NCI-H1048 (cell line): ENCODE measurements at places on chromosomes 7 and 10.

GRCh38 chr10:46298477-46299285, 11.9 kb downstream of the ANTXRL start:
- no peak for DNase-seq

GRCh38 chr7:1943326-1943725, 273.2 kb downstream of the ELFN1 start:
- no peak for DNase-seq

GRCh38 chr10:209357-209756, 74.1 kb downstream of the ZMYND11 start:
- no peak for DNase-seq

DNA sequence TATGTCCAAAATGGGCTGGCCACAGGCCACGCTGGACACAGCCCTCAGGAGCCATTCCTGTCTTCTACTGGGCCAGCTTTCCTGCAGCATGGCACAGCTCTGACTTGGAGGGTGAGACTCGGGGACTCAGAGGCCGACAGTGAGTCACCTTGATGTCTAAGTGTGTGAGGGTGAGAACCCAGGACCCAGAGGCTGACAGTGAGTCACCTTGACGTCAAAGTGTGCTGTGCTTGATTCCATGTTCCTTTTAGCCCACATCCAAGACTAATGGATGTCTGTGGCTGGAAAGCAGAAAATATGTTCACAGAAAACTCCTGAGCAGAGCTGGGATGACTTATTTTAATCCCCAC, 6.0 kb upstream of the FAM170B start:
- no peak for DNase-seq

GRCh38 chr10:53909791-53910190, 891.2 kb downstream of the PCDH15 start:
- DNase-seq, result no peak

DNA sequence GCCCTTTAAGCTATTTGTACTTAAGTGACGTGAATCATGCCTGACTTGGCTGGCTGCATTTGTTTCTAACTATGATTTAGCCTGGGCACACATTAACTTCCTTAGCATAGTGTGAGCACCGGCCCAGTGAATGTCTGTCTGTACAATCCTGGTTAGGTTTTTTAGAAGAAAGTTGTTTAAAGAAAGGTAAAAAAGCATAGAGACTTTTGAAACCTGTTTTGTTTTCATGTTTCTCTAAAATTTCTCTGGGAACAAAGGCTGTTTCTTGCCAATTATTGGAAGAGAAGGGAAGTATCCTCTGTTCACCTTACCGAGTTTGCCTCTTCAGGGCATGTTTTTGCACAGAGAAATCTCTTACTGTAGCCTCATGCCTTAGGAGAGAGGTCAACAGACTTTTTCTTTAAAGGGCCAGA, 42.9 kb upstream of the MET start:
- no peak for DNase-seq

DNA sequence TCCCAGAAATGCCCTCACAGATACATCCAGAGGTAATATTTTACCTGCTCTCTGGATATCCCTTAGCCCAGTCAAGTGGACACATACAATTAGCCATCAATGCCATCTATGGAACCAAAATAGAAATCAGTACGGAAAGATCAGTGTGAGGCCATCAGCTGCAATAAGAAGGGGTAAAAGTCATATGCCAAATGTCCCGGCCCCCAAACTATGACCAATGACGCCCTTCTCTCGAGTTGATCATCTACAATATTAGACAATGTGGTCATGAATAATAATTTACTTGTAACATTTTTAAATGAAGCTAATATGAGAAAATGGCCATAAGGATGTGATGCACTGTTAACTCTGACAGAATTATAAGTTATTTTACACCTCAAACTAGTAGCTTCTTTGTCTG, 588.9 kb downstream of the POM121L12 start:
- DNase-seq, result no peak

GRCh38 chr7:70338015-70338414, 739.7 kb downstream of the AUTS2 start:
- DNase-seq, result no peak

DNA sequence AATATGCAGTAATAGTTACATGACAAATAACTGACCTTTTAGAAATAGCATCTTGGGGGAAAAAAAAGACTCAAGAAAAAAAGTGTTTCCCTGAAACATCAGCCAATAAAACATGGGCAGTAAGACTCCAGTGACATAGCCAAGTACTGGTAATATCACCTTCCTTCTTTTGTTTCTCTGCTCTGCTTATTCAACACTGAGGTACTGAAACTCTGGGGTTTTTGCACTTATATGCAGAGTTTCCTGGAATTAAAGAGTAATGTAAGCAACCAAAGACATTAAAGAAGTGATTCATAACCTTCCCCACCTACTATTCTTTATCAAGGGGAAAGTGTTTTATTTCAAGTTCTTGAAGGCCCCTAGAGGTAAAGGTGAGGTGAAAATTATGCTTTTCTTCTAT, 414.5 kb downstream of the GRM8 start:
- no peak for DNase-seq

GRCh38 chr7:26543340-26543739, 251.7 kb downstream of the SNX10 start:
- DNase-seq, result no peak

GRCh38 chr10:122740640-122741039, 41.0 kb upstream of the C10orf120 start:
- DNase-seq, result no peak

DNA sequence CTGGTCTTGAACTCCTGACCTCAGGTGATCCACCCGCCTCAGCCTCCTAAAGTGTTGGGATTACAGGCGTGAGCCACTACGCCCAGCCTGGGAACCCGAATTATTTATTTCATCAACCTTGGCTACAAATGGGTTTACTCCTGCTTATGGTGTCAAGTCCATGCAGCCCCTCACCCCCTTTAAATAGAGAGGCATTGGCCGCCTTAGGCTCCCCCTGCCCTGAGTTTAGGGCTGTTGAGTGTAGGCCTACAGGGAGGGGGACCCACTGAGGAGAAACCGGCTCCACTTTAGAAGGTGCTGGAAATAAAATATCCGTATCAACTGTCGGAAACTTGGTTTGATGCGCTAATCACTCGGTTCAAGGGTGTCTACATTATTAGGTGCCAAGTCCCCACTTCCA, 8.7 kb upstream of the SP8 start:
- no peak for DNase-seq

DNA sequence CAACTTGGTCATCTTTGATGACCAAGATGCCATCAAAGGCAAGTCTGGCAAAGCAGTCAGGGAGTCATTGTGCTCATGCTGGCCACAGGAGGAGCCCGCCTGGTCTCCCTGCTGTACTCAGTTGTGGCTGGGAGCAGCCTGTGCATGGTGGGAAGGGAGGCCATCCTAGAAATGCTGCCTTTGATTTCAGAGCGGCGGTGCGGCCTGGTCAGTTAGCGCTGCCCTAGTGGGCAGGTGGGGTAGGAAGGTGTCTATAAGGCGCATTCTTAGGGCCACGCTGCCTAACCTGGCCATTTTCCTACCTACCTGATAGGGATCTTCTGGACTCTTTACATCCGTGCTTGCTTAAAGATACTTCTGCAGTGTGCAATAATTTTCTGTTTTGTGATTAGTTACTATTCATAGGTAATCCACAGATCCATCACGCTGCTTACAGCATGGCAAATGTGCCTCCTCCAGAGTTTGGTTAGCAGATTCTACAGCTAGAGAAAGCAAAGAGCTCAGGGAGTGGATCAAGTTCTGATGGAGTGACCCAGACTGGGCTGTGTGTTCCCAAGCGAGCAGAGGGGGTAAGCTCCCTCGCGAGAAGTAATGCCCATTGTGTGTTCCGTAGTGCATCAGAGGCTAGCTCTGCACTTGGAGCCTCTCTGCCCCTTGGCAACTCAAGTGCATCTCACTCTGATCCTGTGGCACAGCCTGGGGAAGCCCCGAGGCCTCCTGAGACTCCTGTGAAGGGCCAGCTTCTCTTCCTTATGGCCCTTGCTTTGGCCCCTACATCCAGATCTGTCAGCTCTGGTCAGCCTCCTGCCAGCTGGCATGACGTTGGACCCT, 970.1 kb upstream of the ZNF722 start:
- DNase-seq, result no peak

GRCh38 chr10:17685233-17685840, 41.4 kb downstream of the STAM start:
- no peak for DNase-seq

DNA sequence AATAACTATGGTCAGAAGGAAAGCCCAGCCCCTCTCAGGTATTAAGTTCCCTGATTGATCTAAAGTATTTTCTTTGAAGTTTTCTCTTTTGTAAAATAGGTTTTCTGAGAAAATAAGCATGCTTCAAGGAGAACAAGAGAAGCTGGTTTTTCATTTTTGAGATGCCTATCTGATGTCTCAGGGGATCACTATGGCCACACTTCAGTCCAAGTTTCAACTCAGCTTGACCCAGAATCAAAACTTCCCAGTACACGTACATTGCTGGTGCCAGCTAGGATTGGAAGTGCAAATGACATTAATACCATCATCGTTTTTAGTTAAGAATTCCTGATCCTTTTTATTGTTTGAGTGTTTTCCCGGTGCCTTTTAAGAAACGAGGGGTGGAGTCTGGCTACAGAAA, 7.2 kb downstream of the ITIH5 start:
- no peak for DNase-seq

DNA sequence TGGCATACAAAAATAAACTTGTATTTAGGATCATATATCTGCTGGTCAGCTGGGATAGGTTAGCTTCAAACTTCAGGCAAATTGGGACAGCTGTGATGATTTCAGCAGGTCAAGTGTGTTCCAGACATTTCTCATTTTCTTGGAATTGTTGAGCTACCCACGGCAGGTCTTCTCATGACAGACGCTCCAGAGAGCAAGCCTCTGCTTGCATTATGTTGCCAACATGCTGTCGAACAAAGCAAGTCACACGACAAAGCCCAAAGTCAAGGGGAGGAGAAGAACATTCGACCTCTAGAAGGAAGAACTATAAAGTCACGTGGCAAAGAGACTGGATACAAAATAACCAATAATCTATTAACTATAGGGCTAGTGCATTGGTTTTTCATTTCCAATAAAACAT, 103.5 kb downstream of the RAB18 start:
- DNase-seq, result no peak
